Muscle of arm (tissue), 14 donors: ENCODE measurements at places on chromosomes 13 and 19.

DNA sequence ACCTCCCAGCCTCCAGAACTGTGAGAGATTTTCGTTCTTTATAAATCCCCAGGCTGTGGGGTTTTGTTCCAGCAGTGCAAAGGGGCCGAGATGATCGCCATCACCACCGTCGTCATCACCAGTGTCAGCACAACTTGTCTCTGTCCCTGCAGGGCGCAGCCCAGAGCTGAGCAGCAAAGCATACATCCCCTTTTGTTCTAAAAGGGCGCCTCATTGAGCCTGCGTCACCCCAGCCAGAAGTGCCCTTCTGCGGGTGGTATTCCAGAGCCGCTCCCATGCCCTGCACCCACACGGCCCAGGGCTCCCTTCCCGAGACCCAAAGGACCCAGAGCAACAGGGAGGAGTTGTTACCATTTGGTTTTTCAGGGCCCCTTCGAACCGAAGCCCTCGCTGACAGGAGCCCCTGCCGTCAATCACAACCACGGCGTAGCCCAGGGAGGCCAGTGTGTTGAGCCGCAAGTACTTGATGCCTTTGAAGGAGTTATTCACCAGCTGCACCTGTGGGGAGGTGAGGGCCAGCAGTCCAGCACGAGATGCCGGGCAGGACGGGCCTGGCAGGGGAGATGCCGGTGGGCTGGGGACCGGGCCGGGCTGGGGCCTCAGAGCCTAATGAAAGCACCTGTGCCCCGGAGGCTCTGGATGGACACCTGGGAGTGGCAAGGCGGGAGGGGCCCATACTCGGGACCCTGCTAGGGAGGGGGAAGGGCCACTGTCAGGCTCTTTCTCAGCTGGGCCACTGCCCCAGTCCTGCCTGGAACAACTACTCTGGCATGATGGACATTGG, 14.4 kb upstream of the MYDGF start:
- DNase-seq, result no peak

DNA sequence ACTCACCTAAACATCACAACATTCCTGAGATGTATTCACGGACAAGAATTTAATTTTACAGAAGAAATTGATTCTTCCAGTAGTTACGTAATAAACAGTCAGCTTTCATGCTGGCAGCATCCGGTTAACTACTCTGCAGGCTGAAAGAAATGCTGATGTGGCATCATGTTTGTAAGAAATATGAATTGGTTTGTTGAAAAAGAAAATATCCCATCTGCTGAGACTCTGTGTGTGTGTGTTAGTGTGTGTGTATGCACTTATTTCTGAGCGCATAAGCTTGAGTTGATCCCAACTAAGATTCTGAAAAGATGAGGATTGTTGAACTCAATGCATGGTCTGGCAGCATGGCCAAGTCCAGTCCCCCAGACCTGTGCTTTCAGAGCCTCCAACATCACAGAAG, 74.3 kb upstream of the FAM216B start:
- no peak for DNase-seq

GRCh38 chr13:41681587-41681986, 224.2 kb downstream of the RGCC start:
- DNase-seq, result no peak

GRCh38 chr13:42211704-42212464, 60.1 kb upstream of the AKAP11 start:
- no peak for DNase-seq

DNA sequence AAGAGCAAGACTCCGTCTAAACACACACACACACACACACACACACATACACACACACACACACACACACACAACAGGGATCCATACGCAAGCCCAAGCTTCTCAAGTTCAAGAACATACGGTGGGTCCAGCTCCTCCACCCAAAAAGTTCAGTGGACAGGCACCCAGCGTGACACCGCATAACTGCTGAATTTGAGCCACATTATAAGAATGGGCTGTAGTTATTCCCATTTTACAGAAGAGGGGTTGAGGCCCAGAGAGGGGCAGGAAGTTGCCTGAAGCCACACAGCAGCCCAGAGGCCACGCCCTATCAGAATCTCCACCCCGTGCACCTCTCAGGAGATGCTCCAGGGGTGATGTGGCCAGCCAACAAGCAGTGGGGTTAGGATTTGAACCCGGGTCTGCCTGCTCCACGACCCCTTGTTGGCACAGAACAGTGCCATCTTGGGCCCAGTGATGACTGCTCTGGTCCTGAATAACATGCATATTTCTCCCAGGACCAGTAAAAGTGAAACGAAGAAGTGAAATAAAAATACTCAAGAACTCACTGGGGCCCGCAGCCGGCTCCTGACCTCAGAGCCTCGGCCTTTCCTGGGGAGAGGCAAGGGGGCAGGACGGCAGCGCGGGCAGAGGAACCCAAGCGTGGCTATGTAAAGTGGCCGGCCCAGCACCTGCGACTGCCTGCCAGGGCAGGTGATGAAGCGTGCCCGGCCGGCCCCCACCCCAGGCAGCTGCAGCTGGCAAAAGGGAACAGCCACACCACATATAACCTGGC, 61.9 kb downstream of the AP1M1 start:
- DNase-seq, result no peak

- no peak for DNase-seq
Measured at GRCh38 chr19:56139847-56140582, 1.1 kb upstream of the ZNF444 start.

DNA sequence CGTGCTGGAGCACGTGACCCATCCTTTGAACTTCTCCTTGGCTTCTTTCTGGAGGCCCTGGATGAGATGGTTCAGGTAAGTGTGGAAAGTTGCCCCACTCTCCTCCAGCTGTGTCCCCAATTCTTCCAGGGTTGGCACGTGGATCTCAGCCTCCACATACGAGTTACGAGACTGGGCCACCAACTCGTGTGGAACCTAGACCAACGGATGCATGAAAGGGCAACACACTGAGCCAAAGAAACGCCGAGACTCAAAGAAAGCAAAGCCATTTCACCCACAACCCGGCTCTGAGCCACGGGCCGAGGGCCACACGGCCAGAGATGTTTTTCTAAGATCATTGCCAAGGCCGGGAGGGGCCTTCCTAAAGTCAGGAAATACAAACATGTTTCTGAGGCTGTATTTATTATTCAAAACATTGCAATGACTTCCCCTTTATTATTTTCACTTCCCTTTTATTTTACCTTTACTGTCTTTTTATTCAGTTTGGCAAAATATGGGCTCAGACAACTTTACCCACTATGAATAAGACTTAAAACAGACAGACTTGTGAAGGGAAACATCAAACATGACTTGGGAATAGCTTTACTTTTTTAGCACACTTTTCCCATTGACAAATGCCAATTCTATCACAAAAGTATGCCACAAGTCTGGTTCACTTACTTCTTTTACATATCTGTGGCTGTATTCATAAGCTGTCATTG, 94.6 kb downstream of the KL start:
- DNase-seq, result no peak

GRCh38 chr13:58991826-58992477, 1171.8 kb downstream of the DIAPH3 start:
- no peak for DNase-seq

DNA sequence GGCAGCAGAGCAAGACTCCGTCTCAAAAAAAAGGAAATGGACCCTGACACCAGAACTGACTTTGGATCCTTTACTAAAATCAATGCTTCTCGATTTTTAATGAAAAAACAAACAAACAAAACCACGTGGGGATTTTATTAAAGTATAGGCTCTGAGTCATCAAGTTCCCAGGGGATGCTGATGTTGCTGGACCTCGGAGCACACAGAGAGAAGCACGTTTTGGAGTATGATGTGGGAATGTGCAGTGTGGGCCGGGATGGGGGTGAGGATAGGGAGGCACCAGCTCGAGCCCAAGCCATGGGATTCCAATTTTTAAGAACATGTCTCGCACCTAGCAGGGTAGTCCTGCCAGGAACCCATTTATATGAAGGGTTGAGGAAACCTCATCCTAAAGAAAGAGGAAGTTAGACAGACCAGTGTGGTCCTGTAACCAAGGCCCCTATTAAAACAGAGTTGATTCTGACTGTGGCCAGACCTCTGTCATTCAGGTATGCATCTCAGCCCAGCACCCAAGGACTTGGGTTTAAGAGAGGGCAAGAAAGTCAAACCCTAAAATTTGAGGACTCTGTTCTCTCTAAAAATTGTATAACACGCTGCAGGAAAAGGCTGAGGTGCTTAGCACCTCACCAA, 6.4 kb downstream of the FLT1 start:
- DNase-seq, result no peak

DNA sequence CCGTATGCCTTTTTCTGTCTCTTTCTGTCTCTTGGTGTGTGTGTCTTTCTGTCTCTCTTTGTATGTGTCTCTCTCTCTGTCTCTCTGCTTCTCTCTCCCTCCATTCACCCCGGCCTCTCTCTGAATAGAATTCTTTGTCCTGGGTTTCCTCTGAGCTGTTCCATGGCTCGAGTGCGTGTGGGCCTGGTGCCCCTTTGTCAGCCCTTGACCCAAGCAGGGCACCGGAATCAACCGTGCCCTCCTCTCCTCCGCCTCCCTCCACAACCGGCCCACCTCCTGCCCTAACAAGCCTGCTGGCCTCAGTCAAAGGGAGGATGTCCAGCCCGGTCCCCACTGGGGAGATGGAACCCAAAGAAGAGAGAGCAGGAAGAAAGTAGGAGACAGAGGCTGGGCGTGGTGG, 3.2 kb downstream of the AXL start:
- DNase-seq, result no peak

DNA sequence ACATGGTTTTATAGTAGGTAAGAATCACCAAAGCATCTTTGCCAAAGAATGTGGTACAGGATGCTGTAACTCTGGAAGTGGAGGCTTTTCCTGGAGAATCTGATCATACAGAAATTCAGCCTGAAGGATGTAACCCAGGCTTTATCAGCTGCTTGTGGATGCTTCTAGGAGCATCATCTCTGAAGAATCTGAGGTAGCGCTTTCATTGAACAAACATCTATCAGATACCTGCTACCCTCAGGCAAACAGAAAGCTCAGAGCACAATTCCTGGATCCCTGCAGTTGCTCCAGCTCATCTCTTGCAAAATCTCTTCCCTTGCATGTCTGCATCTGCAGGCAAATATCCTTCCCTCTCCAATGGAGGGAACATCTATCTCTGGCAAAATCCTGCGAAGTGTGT, 9.3 kb downstream of the FAM124A start:
- no peak for DNase-seq

GRCh38 chr19:21434516-21434915, 37.6 kb downstream of the ZNF493 start:
- no peak for DNase-seq

DNA sequence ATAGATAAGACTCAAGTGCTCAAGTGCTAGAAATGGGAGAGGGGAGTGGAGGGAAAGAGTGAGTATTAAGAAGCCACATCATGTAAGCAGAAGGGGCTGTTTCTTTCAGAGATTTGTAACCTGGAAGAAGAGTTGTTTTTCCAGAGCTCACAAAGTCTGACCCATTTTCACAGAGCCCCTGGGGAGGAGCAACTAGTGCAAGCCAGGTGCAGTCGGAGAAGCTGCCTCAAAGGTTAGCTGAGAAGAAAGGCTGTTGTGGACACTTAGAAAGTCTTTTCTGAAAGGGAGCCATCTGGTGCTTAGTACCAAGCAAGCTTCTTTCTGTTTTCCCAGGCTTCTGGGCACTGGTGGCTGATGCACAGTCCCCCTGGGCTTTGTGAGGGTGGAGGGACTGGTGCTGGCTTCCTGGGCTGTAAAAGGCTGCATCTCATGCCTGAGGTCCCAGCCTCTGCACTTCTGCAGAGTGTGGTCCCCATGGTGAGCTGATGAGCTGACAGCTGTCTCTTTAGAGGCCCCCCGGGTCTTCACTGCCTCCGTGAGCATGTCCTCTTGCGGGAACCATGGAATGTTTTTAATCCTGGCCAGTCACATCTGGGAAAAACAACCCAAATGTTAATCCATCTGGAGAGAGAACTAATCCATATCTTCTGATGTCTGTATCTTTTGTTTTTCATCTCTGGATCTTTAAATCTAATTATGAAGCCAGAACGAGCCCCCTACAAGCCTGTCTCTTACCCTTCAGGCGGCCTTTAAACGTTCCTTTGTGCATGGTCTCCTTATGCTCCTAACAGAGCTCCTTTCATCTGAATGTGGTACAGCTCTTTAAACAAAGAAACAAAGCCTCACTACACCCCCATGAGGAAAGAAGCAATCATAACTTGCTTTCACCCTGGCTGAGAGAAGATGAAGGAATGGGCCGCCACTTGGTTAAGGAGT, 40.2 kb downstream of the OLFM4 start:
- DNase-seq, result peak; percentile 61

DNA sequence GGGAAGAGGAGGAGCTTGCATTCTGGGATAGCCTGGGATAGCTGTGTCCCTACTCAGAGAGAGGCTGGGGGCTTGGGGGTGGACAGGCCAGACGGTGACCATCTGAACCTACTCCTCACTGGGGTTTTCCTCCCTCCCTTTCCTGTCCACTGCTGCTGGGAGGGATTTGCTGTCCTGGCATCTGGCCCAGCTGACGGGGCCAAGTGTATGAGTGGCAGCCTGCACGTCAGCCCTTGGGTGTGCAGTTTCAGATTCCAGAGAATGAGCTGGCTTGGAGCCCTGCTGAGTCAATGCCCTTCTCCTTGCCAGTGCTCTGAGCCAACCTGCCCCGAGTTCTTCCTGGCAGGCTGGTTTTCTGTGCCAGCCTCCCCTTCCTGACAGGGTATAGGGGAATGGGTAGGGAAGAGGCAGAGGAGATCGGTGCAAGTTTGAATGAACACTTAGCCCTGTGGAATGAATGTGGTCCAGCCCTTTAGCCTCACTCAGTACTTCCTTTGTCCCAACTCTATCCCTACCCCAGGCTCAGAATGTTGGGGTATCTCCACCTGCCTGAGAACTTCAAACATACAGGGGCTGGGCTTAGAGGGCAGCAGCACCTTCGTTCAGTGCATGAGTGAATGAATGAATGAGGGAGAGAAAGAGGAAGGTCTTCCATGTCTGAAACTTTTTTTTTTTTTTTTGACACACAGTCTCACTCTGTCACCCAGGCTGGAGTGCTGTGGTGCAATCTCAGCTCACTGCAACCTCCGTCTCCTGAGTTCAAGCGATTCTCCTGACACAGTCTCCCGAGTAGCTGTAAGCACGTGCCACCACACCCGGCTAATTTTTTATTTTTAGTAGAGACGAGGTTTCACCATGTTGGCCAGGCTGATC, 1.8 kb upstream of the ANGPTL4 start:
- peak; percentile 85 for DNase-seq

- DNase-seq, result no peak
Measured at GRCh38 chr13:28117689-28118377, 17.5 kb upstream of the FLT3 start.

GRCh38 chr19:17555480-17555928, at the start of gene COLGALT1:
COLGALT1 (plus strand) TSS chr19:17555649; CDS start chr19:17555714, 65 bp downstream.
- peak; percentile 98 for DNase-seq
